ENCODE measurements at places on chromosomes 16 and 17.

DNA sequence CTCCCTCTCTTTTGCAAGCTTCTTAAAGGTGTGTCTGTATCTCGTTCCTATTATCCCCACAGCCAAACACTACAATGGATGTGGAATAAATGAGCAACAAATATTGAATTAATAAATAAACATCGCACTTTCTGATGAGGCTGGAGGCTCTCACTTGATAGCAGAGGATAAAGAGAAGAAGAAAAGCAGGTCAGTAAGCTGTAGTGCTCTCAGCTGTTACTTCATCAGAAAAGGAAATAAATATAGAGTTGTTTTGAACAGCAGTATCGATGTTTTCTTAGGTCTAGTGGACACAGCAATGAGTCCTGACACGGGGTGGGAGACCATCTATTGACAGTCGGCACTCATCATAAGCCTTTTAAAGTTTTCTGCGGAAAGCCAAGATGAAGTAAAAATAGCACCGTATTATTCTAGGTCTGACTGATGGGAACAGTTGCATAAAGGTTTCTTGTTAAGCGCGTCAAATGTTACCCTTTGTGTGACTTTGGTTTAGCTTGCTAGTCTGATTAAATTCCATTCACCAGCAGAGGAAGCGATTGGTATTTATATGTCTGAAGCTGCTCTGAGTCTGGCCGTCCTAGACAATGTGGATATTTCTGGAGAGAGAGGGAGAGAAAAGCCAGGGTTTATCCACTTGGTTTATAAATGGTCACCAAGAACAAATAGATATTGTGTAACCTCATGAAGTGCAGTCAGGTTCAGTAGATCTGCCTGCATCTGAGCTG lies 646.1 kb downstream of the CDH11 start:
- DNase-seq, result no peak

DNA sequence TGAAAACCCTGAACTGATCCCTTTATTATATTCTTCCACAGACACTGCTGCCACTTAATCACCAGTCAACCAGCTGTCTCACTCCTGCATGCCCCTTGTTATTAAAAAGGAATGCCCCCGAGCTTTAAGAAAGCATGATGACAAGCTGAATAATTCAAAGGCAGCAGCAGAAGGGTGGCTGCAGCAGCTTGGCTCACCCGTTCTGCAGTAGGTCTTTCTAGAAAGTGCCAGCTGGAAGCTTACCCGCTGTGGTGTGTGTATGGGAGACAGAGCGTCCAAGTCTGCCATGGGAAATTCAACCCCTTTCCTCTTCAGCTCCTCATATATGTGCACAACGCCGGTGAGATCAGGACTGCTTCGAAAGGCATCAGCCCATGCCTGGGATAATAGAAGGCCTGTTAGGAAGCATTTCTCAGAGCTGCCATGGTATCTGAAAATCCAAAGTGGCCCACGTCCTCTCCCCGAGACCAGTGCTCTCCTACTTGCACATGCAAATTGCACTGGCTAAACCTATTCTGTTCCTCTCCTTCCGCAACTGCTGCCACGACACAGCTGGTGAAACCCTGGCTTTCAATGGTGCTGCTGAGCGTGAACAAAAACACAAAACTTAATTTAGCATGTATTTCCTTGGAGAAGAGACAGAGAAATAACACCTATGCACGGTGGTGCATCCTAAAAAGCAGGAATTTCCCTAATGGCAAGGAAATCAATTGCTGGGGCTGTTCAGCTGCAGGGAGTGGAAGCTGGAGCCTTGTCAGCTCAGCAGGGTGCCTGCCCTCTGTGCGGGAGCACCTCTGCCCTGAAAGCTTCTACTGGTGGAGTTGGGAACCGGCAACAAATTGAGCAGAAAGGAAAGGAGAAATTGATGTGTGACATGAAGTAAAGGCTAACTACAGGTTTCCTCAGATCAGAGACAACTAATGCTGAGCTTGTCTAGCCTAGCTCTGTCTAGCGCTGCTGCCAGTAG lies 47.9 kb upstream of the SREBF1 start:
- DNase-seq, result no peak

DNA sequence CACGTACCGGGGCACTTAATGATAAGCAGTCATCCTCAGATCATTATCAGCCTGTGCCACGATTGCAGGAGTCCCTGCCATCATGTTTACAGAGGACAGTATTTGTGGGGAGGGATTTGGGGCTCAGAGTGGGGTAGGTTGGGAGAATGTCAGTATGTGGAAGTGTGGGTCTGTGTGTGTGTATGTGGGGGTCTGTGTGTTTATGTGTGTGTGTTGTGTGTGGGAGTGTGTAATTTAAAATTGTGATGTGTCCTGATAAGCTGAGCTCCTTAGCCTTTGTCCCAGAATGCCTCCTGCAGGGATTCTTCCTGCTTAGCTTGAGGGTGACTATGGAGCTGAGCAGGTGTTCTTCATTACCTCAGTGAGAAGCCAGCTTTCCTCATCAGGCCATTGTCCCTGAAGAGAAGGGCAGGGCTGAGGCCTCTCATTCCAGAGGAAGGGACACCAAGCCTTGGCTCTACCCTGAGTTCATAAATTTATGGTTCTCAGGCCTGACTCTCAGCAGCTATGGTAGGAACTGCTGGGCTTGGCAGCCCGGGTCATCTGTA lies 13.5 kb upstream of the EFCAB13 start:
- no peak for DNase-seq

DNA sequence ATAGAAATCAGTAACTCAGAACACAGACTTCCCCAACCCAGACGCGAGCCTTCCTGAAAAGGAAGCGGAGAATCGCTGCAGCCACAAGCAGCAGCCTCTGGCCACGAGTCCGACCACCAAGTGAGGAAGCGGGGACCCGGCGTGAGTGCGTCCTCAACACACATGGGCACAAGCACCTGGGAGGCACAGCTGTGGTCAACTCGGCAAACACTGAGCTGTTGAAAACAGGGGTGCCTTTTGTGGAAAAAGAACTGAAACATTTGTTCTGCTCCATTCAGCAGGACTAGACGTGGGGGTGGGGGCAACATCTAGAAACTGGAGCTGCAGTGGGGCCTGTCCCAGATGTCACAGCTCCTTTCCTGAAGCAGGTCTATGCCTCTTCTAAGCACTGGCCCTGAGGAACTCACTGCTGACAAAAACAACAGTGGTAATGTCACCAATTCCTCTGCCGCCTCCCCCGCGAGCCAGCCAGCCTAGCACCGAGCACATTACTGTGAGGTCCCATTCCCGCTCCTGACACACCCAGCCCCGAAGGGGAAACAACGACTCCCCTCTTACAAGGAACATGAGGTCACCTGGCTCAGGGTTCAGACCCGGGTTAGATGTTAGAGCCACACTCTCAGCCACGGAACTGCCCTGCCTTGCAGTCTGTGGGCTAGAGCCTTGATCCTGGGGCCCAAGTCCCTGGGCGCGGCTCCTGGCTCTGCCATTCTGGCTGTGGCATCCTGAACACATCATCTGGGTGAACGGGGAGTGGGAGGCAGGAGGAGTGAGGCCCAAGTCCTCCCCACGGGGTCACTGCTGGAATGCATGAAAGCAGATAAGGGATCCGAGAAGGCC lies 29.0 kb downstream of the KDM8 start:
- no peak for DNase-seq

DNA sequence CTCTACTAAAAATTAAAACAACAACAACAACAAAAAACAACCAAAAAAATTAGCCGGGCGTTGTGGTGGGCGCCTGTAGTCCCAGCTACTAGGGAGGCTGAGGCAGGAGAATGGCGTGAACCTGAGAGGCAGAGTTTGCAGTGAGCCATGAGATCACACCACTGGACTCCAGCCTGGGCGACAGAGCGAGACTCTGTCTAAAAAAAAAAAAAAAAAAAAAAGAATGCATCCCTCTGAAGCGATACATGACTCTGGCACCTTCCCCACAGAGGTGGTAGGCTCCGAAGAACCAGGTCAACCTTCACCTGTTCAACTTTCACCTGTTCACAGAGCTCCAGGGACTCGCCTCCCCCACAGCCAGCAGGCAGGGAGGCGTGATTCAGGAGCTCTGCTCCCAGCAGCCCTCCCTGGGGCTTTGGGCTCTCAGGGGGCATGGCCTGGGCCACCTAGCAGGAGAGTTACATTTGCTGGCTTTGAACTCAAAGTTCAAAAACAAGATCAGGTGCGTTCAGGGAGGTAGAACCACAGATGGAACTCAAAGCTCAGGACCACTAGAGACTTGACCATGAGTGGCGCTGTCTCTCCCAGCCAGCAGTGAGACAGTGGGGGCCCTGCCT lies 5.6 kb downstream of the VAC14 start:
- DNase-seq, result no peak

GRCh38 chr16:86286991-86287663 lies 223.2 kb upstream of the FOXF1 start:
- no peak for DNase-seq

- no peak for DNase-seq
Measured at GRCh38 chr16:160691-161190, 5.0 kb upstream of the HBM start.

DNA sequence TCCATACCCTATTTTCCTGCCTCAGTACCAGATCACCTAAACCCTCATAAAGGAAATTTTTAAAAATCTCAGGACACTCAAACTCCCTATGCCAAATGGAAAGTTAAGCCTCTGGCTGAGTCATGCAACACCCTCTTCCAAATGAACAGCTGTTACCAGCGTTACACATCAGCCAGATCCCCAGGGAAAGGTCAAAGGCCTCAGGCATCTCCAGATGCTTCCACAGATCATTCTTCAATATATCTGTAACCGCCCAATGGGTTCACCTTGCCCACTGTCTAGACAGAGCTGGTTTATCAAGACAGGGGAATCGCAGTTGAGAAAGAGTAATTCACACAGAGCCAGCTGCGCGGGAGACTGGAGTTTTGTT lies 29.1 kb upstream of the SHCBP1 start:
- no peak for DNase-seq

DNA sequence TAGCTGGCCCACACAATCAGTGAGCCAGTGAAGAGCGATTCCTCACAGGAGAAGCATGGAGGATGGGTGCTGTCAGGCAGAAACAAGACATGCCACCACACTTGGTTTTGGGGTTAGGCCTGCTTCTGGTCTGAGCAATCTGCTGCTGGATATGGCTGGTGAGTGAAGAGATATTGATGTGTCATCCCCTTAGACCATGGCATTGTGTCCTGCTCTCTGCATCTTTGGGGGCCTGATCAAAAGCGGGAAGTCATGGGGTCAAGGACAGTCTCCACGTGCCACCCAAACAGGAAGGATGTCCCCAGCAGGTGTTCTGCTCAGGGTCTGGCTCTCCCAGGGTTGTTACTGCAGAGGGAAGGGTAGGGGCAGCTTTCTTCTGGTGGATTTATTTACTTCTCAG lies 140.7 kb downstream of the PRKCB start:
- DNase-seq, result no peak

- no peak for DNase-seq
Measured at GRCh38 chr17:82678265-82678891, 20.1 kb downstream of the RAB40B start.

DNA sequence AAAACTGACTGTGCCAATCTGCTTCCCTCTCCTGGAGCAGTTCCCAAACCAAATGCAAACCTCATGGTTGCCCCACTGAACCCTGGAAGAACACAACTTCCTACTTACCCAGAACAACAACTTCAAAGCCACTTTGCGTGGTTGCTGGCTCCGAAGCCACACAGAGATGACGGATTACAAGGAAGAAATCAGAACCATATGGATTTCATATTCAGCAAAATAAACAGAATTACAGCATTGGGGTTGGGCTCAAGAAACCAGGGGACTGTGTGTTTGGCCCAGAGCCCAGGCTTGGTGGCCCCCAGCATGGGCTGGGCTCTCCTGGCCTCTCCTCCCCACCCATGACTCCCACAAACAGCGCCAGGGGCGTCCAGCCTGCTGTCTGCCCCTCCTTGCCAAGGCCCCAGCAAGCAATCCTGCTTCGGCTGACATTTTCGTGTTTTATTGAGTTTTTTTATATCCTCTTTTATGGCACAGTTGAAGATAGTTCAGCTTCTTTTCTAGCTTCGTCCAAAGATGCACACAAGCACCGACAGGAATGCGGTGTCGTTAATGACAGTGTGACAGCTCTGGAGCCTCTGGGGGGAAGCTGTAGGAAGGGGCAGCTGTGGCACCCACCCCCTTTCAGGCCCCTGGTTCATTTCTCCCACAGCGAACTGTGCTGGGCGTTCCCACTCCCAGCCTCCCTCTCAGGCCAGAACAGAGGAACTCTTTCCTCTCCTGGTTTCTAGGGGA lies 137.1 kb downstream of the GAS7 start:
- no peak for DNase-seq

DNA sequence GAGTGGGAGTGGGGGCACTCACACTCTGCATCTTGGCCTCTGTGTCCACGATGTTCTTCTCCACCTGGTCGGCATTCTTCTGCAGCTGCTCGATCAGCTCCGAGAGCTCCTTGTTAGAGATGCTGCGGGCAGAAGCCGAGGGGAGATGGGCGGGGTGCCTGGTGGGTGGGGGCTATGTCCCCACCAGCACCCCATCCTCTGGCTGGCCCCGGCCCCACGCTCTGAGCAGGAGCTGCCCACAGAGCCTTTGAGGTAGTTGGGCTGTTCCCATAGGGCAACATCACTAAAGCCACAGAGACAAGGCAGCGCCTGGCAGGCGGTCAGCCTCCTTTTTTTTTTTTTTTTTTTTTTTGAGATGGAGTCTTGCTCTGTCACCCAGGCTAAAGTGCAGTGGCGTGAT lies 26.1 kb downstream of the PPL start:
- no peak for DNase-seq

- no peak for DNase-seq
Measured at GRCh38 chr16:19153876-19154275, 14.2 kb upstream of the SYT17 start.

- no peak for DNase-seq
Measured at GRCh38 chr17:70053241-70054234, 21.5 kb upstream of the KCNJ16 start.

GRCh38 chr17:57485566-57485865 lies 229.2 kb downstream of the MSI2 start:
- DNase-seq, result no peak

DNA sequence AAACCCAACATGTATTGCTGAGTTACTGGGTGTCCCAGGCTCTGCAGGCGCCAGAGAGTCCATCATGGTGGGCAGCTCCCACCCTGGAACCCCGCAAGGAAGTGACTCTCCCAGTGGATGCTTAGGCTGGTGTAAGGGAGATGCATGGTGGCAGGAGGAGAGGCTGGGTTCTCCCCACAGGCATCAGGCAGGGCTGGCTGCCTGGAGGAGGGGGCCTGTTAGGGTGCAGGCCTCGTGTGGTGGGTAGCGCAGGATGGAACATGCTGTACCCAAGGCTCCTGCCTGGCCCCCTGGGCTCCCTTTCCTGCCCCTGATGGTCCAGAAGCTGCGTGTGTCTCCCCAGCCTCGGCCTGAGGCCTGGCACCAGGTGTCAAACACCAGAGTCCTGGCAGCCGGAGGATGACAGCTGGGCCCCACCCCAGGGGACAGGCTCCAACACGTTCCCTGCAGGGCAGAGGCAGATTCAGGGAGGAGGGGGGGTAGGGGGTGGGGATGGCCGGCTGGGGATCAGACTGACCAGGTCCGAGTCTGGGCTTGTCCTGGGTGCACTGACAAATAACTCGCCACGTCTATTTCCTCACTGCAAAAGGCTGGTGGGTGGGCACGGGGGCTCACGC lies 40.2 kb upstream of the CIBAR2 start:
- no peak for DNase-seq

GRCh38 chr17:9408381-9408780 lies 167.2 kb downstream of the STX8 start:
- DNase-seq, result no peak

Data from D721Med (cell line).